ENCODE measurements at places on chromosomes 7 and 10.

DNA sequence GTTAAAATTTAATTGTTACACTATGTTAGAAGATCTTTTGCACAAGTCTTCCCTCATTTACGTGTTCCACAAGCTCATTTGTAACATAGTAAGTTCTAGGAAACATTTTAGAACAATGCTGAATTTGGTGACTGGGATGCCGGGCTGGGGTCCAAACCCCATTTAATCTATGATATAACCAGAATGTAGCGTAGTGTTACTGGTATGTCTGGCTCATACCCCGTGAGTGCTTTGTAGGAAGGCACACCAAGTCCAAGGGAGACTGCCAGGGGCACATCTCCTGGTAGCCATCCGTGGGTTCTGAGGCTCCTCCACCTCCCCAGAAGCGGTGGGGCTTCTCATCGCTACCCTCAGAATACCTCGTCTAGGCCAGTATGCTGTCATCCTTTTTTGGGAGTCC, 21.3 kb upstream of the TMEM236 start:
- H3K4me3 ChIP-seq, result no peak overlapping the region
- H3K27ac ChIP-seq, result no peak overlapping the region
- no peak for DNase-seq
- H3K27me3 ChIP-seq, result no peaks in the 10 kb centered on the region

- H3K27me3 ChIP-seq, result no peaks in the 10 kb centered on the region
- no peak for DNase-seq
- no peak overlapping the region for H3K4me3 ChIP-seq
- no peak overlapping the region for H3K27ac ChIP-seq
Measured at GRCh38 chr7:95421847-95422444, 12.9 kb downstream of the PON2 start.

- H3K4me3 ChIP-seq, result no peak overlapping the region
- H3K27me3 ChIP-seq, result no peaks in the 10 kb centered on the region
- H3K4me1 ChIP-seq, result no peaks in the 10 kb centered on the region
- no peak overlapping the region for H3K27ac ChIP-seq
- DNase-seq, result no peak
- no peaks in the 10 kb centered on the region for H3K36me3 ChIP-seq
Measured at GRCh38 chr10:128384831-128385230, 258.6 kb upstream of the MKI67 start.

DNA sequence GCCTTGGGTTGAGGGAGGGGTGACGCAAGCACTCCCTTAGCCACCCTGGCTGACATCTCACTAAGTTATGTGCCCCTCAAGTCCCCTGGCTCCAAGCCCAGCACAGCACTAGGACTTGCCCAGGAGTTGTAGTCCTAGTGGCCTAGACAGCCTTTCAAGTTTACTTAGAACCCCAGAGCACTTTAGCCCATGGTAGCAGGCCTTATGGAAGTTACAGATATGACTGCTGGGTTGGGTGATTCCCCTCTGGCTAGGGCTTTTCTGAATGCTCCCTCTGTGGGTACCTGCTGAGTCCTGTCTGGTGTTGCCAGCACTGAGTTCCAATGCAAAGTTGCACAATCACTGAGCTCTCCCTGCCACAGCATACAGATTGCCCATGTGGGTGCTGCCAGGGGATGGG, 83.2 kb downstream of the AHCYL2 start:
- no peak overlapping the region for H3K4me3 ChIP-seq
- H3K4me1 ChIP-seq, result peaks cover 28% of the 10 kb centered on the region
- H3K36me3 ChIP-seq, result no peaks in the 10 kb centered on the region
- no peaks in the 10 kb centered on the region for H3K27me3 ChIP-seq

DNA sequence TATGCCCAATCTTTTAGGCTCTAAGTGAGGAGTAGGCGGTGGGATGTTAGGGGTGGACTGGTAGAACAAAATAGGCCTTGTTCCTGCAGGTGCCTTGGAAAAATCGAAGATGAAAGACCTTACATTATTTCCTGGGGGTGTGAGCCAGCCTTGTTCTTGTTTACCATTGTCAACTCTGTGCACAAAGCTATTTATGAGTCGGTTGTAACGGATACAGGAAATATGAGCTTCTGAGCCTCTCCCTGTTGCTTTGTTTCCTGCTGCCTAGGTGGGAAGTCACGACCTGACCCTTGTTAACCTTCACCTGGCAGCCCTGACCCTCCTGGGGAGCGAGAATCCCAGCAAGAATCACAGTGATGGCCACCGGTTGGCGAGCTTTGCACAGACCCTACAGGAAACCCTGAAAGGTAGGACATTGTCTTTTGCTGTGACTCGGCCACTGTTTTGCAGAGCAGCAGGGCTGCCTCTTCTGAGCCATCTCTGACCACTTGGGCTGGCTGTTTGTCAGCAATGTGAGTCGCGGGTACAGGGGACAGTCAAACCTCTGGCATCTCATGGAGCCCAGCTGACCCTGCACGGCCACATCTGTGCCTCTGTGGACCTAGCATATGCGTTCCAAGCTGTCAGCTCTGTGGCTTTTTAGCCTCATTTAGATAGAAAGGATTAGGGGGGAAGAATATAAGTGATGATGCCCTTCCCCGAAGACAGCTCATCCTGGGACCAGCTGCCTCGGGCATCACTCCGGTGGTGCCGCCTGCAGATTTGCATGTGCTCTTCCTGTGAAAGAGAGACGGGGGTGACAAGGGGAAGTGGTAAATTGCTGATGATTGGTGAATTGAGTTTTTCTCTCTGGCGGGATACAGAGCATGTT, 102.1 kb upstream of the ANLN start:
- H3K27me3 ChIP-seq, result no peaks in the 10 kb centered on the region
- H3K4me3 ChIP-seq, result no peak overlapping the region
- DNase-seq, result no peak
- no peaks in the 10 kb centered on the region for H3K36me3 ChIP-seq
- peaks cover 6% of the 10 kb centered on the region for H3K4me1 ChIP-seq

Measured in keratinocyte (primary cell).